Activated T-helper 2 cell treated with anti-CD3 and anti-CD28 coated beads, Interferon-gamma antibody, Interleukin-2, Interleukin-4, amounts not matched to agents 10 μg/mL and 5 μg/mL and 100 μg/mL, durations not matched to agents 14 hours and 24 hours and 36 hours (primary cell): ENCODE measurements at places on chromosomes 6 and 20.
A peak's percentile ranks its signal among the peaks of the same experiment; 100 is the strongest.

DNA sequence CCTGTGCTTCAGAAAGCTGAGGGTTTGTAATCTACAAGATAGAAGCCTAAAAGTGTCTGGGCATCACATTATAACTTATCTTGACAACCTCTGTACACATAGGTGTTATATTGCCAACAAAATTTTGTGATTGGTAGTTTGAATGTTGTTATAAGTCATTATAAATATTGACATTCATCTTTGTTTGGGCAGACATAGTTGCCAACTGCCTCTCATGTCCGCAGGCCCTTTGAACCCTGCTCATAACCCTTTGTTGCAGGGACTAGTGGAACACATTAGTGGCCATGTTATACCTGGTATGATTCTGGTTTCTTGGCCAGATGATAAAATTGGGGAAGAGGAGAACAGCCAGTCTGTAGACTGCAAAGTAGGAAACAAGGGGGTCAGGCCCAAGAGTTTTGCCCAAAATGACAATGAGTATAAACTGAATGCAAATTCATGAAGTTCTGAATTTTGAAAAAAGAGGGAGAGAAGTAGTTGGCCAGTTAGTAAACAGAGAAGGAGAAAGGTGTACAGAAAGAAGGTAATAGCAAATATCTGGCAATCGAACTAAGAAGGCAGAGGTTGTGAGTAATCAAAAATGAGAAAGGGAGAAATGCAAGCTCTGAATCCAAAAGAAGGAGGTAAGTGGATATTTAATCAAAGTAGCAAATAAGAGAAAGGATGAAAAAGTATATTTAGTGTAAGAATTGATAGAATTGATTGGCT lies 21.6 kb upstream of the LMBRD1 start:
- H3K27me3 ChIP-seq: no peaks in the 10 kb centered on the region
- DNase-seq: no peak
- peaks cover 38% of the 10 kb centered on the region for H3K4me1 ChIP-seq
- no peak overlapping the region for H3K27ac ChIP-seq
- no peak overlapping the region for H3K4me3 ChIP-seq
- no peaks in the 10 kb centered on the region for H3K36me3 ChIP-seq

DNA sequence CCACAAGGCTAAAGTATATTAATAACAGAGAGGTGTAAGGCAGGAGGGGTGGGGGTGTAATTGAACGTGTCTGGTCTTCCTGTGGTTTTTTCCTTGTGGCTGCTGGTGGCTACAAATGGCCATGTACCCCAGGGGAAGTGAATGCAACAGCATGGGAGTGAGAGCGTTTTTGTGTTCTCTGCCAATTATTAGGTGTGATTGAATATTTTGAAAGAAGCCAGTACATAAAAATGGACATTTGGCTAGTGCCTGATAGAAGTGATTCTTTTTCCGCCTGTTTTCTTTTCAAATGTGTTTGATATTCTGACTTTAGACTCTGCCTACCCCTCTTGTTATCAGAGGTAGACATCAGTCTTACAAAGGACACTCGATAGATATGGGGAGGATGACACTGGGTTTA lies 141.3 kb downstream of the PRL start:
- no peaks in the 10 kb centered on the region for H3K36me3 ChIP-seq
- no peak for DNase-seq
- no peak overlapping the region for H3K27ac ChIP-seq
- H3K4me3 ChIP-seq: no peak overlapping the region
- peaks cover 7% of the 10 kb centered on the region for H3K27me3 ChIP-seq
- H3K4me1 ChIP-seq: no peaks in the 10 kb centered on the region

- H3K27ac ChIP-seq: no peak overlapping the region
- peaks cover 10% of the 10 kb centered on the region for H3K27me3 ChIP-seq
- H3K4me3 ChIP-seq: no peak overlapping the region
- no peaks in the 10 kb centered on the region for H3K4me1 ChIP-seq
Observed at GRCh38 chr6:111628142-111628850, 22.6 kb upstream of the TRAF3IP2 start.

DNA sequence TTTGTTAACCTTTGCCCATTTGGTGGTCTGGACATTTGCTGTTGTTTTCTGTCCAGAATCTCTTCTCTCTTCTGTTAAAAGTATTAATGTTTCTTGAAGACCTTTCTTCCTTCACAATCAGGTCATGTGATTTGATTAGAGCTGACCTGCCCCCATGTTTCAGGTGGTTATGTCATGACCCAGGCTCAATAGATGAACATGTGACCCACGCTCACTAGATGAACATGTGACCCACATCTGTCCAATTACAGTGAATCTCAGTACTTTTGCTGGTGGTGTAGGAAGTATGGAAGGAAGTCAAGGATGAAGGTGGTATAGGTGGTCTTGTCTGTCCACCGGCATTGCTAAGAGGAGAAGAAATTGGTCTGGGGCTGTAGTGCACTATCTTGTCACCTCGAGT lies 289.1 kb upstream of the JAG1 start:
- H3K27ac ChIP-seq: no peak overlapping the region
- no peak for DNase-seq
- no peaks in the 10 kb centered on the region for H3K27me3 ChIP-seq
- no peaks in the 10 kb centered on the region for H3K4me1 ChIP-seq
- H3K36me3 ChIP-seq: no peaks in the 10 kb centered on the region

- peaks cover 15% of the 10 kb centered on the region for H3K27me3 ChIP-seq
- H3K36me3 ChIP-seq: no peaks in the 10 kb centered on the region
- H3K4me3 ChIP-seq: no peak overlapping the region
- peaks cover 7% of the 10 kb centered on the region for H3K4me1 ChIP-seq
- no peak overlapping the region for H3K27ac ChIP-seq
Observed at GRCh38 chr6:130409418-130410100, 43.7 kb downstream of the TMEM200A start.

DNA sequence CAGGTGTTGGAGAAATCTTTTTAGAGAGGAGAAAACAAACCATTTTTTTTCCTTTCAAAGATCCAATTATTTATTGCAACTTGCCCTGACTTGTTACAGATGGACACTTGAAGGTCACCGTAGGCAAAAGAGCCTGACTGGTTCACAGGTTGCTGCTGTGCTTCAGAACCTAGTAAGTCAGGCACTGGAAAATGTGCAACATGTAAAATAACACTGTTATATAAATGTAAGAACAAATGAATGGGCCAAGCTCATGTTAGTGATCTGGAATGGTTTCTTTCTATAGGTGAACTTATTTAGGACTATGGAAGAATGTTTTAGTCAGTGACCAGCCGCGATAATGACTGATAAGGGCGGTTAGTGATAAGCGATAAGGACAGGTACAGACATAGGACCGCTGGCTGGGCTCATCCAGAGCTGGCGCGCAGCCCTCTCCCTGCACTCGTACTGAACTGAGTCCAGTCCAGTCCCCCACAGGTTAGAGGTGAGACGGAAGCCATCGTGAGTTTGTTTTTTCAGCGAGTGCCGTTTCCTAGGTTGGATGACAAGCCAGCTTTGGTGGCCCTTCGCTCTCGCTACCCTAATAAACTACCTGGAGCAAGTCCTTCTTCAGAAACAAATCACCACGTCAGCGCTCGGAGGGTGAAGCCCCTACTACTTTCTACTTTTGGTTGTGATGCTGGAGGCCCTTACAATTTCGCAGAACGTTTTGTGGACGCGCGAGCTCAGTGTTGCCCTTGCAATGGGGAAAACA lies 94.4 kb upstream of the PRDM1 start:
- peaks cover 19% of the 10 kb centered on the region for H3K27me3 ChIP-seq
- H3K36me3 ChIP-seq: no peaks in the 10 kb centered on the region
- peak overlapping the region; percentile 81 for H3K27ac ChIP-seq
- H3K4me1 ChIP-seq: peaks cover 61% of the 10 kb centered on the region
- DNase-seq: no peak

GRCh38 chr6:141395443-141396008 lies 737.2 kb upstream of the GJE1 start:
- H3K4me1 ChIP-seq: no peaks in the 10 kb centered on the region
- no peak for DNase-seq
- no peak overlapping the region for H3K4me3 ChIP-seq

- H3K4me3 ChIP-seq: no peak overlapping the region
- DNase-seq: no peak
- no peaks in the 10 kb centered on the region for H3K36me3 ChIP-seq
- peaks cover 14% of the 10 kb centered on the region for H3K27me3 ChIP-seq
Observed at GRCh38 chr6:21457647-21458046, 135.9 kb upstream of the SOX4 start.

- H3K36me3 ChIP-seq: peaks cover 8% of the 10 kb centered on the region
- H3K4me3 ChIP-seq: peak overlapping the region; percentile 82
- peaks cover 21% of the 10 kb centered on the region for H3K4me1 ChIP-seq
Observed at GRCh38 chr6:81751388-81752083, 945 bp downstream of the TENT5A start.

DNA sequence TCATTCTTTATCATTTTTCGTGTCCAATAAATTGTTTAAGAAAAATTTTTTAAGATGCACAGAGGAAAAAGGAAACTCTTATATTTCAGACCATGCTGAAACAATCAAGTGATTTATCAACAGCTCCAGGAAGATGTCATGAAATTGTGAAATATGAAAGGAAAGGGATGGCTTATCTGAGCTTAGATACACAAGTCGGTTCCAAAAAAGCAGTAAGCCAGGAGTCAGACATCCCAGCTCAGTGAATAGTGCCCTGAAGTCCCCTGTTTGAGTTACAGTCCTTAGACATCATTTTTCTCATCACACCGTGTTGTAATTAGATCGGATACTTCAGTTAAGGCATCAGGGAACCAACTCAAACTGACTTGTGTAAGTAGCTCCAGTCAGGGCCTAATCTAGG lies 91.0 kb upstream of the SSTR4 start:
- H3K4me1 ChIP-seq: no peaks in the 10 kb centered on the region
- no peak for DNase-seq
- H3K27ac ChIP-seq: no peak overlapping the region
- no peak overlapping the region for H3K4me3 ChIP-seq
- no peaks in the 10 kb centered on the region for H3K36me3 ChIP-seq

DNA sequence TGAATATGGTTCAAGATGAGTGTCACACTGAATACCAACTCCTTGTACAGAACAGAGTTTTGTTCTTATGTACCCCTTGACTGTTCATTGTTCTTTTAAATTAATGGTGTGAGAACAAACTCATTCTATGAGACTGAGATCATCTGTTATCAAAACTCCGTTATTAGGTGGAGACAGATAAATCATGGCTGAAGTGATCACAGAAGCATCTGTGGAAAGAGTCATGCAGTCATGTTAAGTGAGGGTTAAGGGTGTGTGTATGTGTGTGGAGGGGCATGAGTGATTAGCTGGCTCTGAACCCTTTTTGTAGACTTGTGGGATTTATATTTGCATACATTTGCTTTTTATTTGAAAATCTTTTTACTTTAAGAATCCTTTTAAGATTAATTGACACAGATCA lies 24.7 kb downstream of the ADGRG6 start:
- peaks cover 4% of the 10 kb centered on the region for H3K4me1 ChIP-seq
- DNase-seq: no peak
- H3K4me3 ChIP-seq: no peak overlapping the region
- H3K36me3 ChIP-seq: no peaks in the 10 kb centered on the region
- no peak overlapping the region for H3K27ac ChIP-seq
- H3K27me3 ChIP-seq: peaks cover 9% of the 10 kb centered on the region

DNA sequence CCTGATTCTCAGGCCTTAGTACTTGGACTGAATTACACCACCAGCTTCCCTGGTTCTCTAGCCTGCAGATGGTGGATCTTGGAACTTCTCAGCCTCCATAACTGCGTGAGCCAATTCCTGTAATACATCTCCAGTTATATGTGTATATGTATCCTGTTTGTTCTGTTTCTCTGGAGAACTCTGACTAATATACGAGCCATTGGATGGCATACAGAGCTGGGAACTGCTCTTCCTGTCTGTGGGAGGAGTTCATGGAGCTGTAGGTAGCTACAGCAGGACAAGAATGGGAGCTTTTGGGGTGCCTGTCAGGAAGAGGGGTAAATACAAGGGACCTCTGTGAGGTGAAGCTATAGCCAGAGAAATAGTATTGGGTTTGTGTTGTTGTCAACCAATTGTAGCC lies 41.2 kb downstream of the TMEM14A start:
- H3K4me1 ChIP-seq: no peaks in the 10 kb centered on the region
- DNase-seq: no peak
- no peak overlapping the region for H3K27ac ChIP-seq
- H3K4me3 ChIP-seq: no peak overlapping the region
- peaks cover 14% of the 10 kb centered on the region for H3K27me3 ChIP-seq

DNA sequence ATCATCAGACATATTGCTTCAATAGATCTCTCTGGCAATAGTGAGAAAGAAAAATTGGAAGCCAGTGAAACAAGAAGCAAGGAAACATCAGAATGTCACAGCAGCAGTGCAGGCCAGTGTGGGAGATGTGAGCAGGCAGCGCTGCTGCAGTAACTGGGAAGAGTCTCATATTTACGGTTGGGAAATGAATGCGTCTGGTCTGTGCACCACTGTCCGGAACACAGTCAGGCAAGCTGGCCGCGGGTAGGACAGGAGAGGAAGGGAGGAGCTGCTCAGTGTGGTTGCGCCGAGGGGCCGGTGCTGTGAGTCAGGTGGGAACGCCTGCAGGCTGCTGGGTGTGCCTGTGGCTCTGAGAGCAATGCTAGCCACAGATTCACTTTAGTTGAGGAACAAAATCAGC lies 6.4 kb upstream of the PSMG4 start:
- no peak overlapping the region for H3K27ac ChIP-seq
- H3K4me3 ChIP-seq: no peak overlapping the region
- peaks cover 10% of the 10 kb centered on the region for H3K4me1 ChIP-seq
